ENCODE measurements at places on chromosomes 1 and 21.

- no peak for DNase-seq
Measured at GRCh38 chr1:201954263-201955008, 867 bp upstream of the TIMM17A start.

- DNase-seq: no peak
Measured at GRCh38 chr1:211687462-211688215, 12.2 kb upstream of the NEK2 start.

DNA sequence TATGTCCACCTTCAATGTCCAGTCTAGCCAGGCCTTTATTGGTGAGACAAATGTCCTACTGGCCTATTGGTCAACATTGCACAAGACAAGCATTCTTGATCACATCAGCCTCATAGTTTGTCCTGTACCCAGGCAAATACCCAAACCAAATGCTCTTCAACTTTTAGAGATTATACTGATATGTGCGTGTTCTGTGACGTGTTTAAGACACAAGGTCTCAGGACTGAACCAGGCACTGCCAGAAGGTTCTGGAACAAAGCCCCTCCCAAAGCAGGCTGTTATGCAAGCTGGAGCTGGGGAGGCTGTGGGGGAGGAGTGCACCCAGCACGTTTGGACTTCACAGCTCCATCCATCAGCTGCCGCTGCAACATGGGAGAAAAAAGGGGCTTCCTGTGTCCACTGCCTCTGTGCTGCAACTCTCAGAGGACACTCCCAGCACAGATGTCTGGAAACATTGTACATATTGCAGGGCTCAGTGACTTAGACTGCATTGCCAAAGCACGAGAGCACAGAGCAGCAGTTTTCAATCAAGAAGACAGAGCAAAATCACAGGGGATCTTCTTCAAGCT lies 45.9 kb downstream of the NID1 start:
- DNase-seq: no peak

DNA sequence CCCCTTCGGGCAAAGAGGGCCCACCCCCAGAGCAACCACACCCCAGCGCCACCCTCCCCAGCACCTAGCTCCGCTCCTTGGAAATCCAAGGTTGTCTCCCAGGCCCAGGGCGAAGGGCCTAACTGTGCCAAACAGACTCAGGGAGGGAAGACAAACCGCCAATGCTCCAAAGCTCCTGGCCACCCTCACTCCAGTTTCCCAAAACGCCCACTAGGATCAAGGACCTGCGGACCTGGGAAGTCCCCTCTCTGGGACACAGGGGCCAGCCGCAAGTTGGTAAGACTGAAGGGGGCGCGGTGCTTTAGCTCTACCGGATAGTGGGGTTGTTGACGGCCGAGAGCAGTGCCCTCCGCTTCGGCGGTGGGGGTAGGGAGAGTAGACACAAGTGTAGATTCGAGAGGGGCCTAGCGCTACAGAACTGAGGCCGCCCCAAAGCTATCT lies 581 bp downstream of the IRF6 start:
- no peak for DNase-seq

DNA sequence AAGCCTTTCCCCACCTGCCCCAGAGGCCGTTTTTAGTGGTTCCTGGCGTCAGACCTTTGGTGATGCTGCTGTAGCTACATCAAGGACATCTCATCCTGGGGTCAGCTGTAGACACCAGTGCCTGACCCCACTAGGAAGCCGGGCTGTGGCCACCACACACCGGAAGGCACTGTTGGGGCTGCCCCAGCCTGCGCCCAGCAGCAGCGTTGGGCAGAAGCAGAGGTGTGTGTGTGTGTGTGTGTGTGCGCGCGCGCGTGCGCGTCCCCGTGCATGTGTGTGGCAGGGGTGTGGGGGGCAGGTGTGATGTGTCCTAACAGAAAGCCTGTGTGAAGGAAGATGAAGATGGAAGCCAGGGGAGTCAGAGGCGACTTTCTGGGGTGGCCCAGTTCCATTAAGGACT lies 62.0 kb upstream of the COL6A1 start:
- DNase-seq: no peak

DNA sequence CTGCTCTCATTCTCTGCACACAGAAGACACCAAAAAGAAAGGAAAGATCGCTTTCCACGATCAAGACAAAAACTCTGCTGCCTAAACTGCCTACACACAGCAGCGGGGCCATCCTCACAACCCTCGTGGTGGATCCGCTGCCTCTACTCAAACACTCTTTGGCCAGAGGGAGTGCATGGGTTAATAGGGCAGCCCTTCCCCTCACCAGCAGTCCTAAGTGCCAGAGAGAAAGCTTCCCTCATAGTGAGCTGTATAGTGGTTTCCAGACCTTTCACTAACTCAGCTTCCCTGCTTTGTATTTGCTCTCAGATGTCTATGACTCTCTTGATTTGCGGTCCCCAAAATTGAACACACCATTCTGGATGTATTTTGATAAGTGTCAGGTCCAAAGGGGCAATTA lies 30.9 kb downstream of the GPR161 start:
- no peak for DNase-seq

- DNase-seq: no peak
Measured at GRCh38 chr1:41348394-41348793, 12.8 kb upstream of the FOXO6 start.

- DNase-seq: no peak
Measured at GRCh38 chr1:6730880-6731279, 29.3 kb upstream of the DNAJC11 start.

DNA sequence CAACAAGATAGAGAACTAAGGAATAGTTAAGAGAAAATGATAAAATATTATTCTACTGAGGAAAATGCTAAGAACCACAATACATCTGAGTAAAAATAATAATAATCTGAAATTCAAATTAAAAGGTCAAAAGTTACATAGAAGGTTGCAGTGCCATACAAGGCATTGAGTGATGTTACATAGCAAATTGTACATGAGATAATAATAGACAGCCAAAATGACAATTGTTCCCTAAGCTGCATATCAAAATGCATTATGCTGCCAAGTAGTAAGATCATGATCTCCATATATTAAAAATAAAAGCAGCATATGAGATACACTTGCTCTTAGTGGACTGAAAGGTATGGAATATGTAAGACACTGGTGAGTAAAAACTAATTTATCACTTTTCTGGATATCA lies 547.7 kb downstream of the KCNT2 start:
- no peak for DNase-seq

- no peak for DNase-seq
Measured at GRCh38 chr1:206590025-206590758, 22.1 kb downstream of the EIF2D start.

DNA sequence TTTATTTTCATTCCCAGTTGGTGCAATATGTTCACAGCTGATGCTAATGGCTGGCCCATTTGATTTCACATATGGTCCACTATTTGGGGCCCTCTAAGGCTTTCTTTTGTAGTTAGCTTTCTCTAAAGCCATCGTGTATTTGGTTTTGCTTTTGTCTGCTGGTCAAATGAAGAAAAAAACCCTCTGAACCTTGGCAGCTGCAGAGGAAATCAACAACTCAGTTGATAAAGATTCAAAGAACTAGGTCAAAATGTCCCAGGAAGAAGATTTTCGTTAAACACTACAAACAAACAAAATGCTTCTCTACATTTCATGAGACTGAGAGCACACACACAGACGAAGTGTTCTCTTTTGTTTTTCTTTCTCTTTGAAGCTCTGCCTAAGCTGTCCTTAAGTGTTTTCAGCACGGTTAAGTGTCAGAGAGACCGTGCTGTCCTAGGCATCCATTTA lies 655.0 kb downstream of the RWDD3 start:
- no peak for DNase-seq

- DNase-seq: peak; percentile 12
Measured at GRCh38 chr1:65065524-65066418, 82.2 kb upstream of the AK4 start.

GRCh38 chr1:207219979-207220889 lies 101.2 kb upstream of the CD55 start:
- DNase-seq: no peak

DNA sequence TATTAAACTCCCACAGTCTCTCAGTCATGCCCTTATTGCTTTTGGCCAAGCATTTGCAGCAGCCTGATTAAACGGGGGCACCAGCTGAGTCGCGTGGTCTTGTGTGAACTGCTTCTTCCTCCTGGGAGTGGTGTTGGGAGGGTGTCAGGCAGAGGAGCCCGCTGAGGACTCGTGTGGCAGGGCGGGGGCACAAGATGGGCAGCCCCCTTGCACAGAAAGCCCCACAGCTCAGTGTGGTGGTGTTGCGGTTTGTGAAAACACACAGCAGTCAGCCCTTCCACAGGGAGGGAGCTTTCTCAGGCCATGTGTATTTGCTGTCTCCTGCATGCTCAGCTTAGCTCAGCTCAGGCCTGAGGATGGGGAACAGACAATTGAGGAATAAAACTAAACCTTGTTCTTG lies 22.4 kb downstream of the PEX14 start:
- DNase-seq: no peak

GRCh38 chr1:241077386-241078147 lies 279.4 kb downstream of the RGS7 start:
- DNase-seq: no peak

DNA sequence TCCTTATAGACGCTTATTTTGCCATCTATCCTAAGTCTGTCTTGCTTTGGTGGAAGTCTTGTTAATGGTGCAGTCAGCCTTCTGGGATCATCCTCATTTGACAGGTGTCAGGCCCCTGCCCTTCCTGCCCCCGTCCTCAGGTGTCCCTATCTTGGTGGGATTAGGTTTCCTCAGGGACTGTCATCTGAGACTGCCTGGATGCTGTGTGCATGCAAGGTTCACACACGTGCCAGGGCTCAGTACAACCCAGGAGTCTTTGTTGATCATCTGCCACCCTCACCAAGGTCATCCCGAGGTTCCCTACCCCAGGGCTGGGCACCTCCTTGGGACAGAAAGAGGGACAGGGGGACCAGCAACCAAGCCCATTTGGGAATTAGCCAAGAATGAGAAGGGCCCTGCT lies 18.0 kb downstream of the PADI2 start:
- no peak for DNase-seq

GRCh38 chr1:205325334-205325884 lies 3.9 kb upstream of the NUAK2 start:
- DNase-seq: peak; percentile 50

DNA sequence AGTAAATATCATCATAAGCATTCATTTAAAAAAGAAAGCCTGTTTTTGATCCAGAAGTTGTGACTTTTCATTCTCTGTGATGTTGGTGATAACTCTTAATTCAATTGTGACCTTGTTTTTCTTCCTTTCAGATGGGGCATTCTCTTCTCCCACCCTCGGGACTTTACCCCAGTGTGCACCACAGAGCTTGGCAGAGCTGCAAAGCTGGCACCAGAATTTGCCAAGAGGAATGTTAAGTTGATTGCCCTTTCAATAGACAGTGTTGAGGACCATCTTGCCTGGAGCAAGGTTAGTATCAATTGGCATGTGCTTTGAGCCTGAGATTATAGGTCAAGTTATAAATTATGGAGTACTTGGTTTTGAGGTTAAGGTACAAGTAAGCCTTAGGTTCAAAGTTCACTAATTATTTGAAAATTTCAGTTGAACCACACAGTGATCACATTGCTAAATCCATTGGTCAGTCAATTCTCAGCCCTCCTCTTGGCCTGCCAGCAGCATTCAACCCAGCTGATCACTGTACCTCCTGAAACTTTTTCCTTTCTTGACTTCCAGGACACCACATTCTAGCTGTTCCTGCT lies 4.1 kb downstream of the PRDX6 start:
- DNase-seq: no peak

- DNase-seq: no peak
Measured at GRCh38 chr1:235011064-235011598, 117.5 kb downstream of the TOMM20 start.

DNA sequence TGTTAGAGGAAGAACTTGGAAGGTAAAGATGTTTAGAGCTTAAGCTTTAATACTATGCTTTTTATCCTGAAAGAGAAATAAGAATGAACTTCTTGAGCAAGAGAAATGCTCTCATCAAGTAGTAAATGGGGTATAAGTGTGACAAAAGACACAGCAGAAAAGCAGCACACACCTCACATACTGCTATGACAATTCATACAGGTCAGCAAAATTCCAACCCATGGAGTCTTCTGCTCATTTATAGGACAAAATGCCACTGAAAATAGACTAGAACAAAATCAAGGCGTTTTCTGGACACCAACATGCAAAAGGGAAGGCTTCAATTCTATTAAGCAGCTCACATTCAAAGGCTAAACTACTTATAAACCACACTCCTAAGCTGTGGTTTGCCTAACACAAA lies 61.2 kb downstream of the EYA3 start:
- no peak for DNase-seq

GRCh38 chr1:9004700-9005394 lies 21.4 kb downstream of the SLC2A7 start:
- peak; percentile 81 for DNase-seq

GRCh38 chr1:53726009-53726600 lies 12.9 kb downstream of the GLIS1 start:
- DNase-seq: no peak

- no peak for DNase-seq
Measured at GRCh38 chr1:212119397-212119837, 83.9 kb downstream of the DTL start.

DNA sequence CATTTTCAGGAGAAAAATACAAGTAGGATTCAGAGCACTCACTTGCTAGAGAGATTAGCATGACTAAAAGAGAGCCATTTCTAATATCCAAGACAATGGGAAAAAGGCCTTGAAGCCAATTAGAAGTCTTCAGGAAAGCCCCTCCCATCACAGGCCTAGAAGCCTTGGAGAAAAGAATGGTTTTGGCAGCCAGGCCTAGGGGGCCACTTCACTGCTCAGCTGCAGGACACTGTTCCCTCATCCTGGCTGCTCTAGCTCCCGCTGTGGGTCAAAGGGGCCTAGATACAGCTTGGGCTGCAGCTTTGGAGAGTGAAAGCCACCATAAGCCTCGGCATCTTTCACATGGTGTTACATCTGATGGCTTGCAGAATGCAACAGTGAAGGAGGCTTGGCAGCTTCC lies 62.8 kb downstream of the RGS4 start:
- DNase-seq: no peak

DNA sequence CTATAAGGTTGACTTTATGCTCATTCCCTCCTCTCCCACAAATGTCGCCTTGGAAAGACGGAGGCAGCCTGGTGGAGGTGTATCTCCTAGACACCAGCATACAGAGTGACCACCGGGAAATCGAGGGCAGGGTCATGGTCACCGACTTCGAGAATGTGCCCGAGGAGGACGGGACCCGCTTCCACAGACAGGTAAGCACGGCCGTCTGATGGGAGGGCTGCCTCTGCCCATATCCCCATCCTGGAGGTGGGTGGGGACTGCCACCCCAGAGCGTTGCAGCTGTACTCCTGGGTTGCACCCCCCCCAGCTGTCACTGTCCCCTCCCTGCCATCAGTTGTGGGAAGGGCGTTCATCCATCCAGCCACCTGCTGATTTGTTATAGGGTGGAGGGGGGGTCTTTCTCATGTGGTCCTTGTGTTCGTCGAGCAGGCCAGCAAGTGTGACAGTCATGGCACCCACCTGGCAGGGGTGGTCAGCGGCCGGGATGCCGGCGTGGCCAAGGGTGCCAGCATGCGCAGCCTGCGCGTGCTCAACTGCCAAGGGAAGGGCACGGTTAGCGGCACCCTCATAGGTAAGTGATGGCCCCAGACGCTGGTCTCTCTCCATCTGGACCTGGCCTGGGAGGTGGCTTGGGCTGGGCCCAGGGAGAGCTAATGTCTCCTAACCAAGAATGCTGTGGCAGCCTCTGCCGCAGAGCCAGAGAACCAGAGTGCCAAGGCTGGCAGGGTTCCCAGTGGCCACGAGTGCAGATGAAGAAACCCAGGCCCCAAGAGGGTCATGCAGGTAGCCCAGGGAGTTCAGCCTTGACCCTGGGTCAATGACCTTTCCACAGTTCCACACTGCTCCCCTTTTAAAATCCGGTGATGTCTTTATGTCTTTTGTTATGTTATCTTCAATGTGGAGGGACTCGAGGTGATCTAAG lies 13.1 kb downstream of the PCSK9 start:
- no peak for DNase-seq

Data from naive thymus-derived CD4-positive, alpha-beta T cell (primary cell).